ENCODE measurements at places on chromosomes 4 and X. TPM values are rescaled to one million over a fixed set of nuclear protein-coding genes. Genes with fewer than 3 reads are reported as not detected.

TIMP1 gene
- 73.2 TPM for polyA plus RNA-seq

DNA sequence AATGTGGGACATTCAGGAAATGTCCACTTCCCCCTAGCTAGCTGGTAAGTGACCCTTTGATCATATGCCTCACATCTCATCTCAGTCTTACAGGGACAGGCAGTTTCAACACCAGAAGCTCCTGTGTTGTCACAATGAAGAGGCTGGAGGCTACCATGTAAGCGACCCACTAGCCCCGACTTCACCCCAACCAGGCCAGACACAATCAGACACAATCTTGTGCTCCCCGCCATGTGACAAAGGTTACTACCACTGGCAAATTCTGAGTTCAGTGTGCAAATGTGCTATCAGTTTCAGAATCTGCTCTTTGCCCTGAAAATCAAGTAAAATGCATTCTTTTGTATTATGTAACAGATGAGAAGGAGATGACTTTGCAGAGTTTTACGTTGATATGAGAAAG lies 56.9 kb upstream of the STS start:
- no peak for DNase-seq

- no peak for DNase-seq
Measured at GRCh38 chrX:118566359-118566758, 70.7 kb downstream of the DOCK11 start.

DMRTC1B gene
- polyA plus RNA-seq, result 4.9 TPM

RHOXF2 gene
- polyA plus RNA-seq, result 0.12 TPM

- DNase-seq, result no peak
Measured at GRCh38 chr4:45951153-45951552, 172.7 kb downstream of the GABRG1 start.

DNA sequence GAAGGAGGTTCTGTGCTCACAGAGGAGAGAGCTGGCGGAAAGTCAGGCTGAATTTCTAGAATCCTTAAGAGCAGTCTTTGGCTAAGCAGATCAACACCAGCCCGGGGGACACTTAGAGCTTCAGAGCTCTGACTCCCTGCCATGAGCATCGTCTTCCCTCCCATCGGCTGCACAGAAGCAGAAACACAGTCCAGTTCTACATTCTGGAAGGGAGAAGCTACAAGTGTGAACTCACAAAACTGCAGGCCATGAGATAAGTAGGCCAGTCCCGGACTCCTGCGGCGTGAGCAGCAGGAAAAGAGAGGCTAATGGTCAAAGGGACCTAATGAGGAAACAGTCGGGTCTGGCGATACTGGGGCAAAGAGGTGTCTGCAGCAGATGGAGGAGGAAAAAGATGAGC lies 211.5 kb downstream of the DHX15 start:
- no peak for DNase-seq

GRCh38 chrX:136546371-136546781 lies 14.4 kb downstream of the VGLL1 start:
- no peak for DNase-seq

Data from left kidney (tissue), 8 donors.